ENCODE measurements at places on chromosomes 13 and 19.

DNA sequence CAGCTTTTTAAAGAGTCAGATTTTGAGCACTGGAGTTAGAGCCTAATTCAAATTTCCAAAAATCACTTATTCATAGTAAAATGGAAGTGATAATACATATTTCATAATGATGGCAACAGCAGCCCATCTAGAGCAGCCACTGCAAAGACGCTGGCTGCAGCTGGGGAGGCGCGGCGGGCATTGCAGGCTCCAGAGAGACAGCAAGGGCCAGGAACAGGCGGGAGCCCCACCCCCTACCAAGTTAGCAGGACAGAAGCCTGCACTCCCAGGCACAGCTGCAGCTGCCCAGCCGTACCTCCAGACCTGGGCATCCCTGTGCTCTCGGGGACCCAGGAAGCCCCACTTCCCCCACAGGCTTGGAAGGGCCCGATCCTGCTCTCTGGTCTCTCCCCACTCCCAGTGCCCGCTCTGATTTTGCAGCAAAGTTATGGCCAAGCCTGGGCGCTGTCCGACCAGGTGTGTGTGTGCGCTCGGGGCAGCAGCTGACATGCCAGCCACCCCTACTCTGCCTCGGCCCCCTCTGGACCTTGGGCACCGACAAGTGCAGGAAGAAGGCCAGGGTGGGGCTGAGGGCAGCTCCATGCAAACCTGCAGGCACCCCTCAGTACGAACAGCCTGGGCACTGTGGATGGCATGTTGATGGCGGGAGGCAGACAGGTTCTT lies 84.8 kb downstream of the SERP2 start:
- no peak for DNase-seq

DNA sequence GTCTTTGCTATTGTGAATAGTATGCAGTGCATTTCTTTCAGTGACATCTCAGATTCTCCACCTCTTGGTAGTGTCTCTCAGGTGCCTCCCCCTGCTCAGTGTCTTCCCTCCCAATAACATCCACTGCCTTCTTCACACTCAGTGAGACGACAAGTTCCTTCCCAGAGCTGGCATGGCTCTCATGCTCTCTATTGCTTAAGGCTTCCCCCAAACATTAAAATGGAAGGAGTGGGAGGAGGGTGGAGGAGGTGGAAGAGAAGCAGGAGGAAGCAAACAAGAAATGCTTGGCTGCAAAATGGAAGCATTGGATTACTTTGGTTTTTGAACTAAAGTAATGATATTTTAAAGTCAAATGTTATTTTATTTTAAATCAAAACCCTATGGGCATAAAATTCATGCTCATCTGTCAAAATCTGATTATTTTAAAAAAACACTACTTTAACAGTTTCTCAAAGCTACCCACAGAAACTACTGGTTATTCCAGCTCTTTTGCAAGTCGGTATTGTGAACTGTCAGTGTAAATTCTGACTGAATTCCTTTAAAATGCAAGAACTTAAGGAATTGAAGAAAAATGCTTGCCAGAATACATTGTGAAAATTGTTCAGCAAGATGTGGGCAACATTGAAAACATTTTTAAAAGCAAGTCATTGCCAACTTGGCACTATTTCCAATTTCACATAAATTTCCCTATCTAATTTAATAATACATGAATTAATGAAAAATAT lies 727.6 kb upstream of the ARGLU1 start:
- DNase-seq, result no peak

GRCh38 chr19:3518255-3518654 lies 12.1 kb downstream of the FZR1 start:
- DNase-seq, result no peak

DNA sequence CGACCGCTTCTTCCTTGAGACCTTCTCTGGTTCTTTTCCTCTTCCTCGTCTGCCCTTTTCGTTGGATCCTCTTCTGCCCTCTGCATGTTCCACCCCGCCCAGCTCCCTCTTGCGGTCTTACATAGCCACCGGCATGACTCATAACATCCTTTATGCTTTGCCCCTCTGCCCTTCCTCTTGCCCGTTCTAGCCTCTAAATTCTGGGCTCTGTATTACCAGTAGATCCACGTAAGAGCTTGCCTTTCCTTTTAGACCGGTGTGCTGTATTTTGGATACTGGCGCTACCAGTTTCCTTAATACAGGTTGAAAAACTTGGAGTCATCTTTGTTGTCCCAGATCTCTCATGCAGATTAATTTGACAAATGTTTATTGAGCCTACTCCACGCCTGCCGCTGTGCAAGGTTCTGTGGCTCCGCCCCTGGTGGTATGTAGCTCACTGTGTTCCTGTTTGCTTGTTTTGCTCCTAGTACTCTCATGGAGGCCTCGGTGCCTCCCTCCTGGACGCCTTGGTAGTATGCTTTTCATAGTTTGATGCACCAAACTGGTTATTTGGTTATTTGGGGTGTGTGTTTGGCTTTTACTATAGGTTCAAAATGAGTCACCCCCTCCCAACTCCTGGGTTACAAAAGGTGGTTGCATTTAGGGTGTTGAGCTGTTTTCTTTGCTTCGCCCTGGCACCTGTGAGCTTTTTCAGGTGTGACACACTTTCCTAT lies 1.7 kb downstream of the GTF3A start:
- DNase-seq, result peak; percentile 25

GRCh38 chr13:110012102-110012739 lies 225.8 kb upstream of the IRS2 start:
- DNase-seq, result no peak
